ENCODE measurements at places on chromosomes 12 and 14.

DNA sequence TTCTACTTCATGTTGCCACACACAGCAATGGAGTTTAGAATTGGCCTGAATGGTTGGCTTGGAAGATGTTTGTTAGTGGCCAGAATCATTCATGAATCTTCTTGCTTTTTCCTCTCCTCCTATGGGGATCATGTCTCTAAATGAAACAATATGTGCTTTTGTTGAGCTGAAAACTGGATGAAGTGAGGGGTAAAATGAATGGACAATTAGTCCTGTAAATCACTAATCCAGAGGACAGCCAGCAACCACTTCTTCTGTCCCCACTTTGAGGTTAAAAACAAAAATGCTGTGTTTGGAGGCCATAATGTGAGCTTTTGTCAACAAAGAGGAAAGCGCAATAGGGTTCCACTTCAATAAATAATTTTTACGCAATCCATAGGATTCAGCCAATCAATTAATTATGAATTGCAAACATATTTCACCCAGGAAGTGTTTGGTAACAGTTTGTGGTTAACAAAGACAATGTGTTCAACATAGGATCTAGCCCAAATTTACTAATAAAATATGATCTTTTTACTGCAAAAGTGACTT, 30.3 kb upstream of the AMIGO2 start:
- DNase-seq, result no peak

DNA sequence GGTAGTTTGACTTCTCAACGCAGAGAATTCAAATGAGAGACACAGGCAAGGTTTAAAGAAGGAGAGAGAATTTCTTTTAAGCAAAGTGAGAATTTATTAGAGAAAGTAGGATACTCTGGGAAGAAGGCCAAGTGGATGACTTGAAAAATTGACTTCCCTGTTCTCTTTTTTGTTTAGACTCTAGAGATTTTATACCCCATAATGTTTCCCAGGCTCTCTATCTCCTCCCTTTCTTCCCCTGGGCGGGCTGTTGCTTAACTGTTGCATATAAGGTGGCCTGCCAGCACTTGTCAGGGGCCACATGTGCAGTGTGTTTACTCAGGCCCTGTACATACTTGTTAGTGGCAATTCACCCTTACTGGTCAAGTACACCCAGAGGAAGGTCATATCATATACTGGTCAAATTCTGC, 403.7 kb downstream of the SLC6A15 start:
- no peak for DNase-seq

- no peak for DNase-seq
These were observed 1.3 kb downstream of the BDKRB2 start for GRCh38 chr14:96205978-96206360.

- peak; percentile 28 for DNase-seq
These were observed 59.1 kb downstream of the FBXW8 start for GRCh38 chr12:116969615-116970585.

DNA sequence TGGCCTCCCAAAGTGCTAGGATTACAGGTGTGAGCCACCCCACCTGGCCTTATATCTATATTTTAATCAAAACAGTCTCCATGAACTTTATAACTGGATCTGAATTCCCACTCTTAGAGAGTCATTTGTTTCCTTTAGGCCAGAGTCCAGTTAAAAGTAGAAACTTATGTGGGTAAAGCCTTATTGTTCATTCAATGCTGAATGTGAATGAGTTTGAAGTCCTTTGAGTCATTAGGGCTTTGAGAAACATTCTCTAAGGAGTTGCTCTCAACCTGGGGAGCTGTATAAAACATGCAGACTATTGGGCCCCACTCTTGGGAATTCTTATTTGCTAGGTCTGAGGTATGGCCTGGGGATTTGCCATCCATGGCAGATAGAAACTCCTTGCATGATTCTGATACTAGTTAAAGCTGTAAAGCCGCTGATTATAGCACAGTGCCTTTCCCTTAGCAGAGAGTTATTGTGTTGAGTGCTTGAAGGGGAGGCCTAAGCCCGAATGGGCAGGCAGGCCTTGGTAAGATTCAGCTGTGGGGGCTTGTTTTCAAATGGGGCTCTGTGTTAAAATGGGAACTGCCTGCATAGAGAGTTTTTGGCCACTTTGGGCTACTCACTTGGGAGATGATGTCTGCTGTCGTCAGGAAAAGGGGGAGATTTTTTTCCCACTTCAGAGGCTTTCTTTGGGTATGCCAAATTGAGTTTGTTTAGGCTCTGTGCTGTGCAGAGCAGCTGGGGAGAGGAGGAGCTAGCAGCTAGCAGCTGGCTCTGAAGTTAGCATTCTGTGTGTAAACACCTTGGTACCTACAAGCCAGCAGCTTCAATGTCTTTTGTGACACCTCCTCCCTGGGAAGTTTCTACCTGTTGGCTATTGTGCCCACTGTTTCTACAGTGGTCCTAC, 117.5 kb downstream of the DACT1 start:
- DNase-seq, result no peak

GRCh38 chr12:56628671-56629458, 1.3 kb downstream of the BAZ2A start:
- peak; percentile 60 for DNase-seq

DNA sequence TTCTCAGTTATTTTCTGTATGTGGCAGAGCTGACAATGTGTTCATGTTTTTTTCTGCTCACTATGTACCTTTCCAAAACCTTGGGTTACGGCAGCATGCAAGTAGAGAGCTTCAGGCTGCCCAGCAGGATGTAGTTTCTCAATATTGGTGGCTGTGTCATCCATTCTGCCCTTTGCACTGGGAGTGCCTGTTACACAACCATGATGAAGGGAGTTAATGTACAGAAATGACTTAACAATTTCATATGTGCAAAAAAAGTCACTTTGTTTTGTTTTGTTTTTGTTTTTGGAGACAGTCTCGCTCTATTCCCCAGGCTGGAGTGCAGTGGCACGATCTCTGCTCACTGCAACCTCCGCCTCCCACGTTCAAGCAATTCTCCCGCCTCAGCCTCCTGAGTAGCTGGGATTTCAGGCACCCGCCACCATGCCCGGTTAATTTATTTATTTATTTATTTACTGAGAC, 6.1 kb upstream of the CNIH1 start:
- no peak for DNase-seq

DNA sequence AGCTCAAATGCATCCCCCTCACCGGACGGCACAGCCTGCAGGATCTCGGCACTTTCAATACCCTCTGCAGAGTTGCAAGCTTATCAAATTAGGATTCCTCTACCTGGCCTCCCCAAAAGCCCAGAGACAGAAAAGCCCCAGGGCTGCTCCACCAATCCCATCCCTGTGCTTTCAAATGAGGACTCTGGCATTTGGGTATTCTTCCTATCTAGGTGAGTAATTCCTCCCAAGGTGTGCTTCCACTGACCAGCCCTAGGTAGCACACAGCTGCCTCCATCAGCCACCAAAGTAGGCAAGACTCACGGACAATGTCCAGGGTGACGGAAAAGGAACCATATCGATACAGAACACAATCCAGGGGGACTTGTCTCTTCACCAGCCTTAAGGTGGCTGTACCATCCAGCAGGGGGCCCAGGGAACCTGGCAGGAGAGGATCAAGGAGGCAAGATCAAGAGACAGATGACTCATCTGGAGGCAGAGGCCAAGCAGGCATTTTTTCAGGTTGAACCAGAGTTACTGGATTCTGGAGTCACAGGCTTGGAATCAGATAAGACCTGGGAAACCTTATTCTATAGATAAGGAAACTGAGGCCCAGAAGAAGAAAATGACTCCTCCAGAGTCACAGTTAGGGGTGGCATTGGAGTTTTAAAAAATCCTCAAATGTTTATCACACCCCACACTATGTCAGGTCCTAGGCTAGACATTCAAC, 9.9 kb downstream of the PMEL start:
- no peak for DNase-seq

DNA sequence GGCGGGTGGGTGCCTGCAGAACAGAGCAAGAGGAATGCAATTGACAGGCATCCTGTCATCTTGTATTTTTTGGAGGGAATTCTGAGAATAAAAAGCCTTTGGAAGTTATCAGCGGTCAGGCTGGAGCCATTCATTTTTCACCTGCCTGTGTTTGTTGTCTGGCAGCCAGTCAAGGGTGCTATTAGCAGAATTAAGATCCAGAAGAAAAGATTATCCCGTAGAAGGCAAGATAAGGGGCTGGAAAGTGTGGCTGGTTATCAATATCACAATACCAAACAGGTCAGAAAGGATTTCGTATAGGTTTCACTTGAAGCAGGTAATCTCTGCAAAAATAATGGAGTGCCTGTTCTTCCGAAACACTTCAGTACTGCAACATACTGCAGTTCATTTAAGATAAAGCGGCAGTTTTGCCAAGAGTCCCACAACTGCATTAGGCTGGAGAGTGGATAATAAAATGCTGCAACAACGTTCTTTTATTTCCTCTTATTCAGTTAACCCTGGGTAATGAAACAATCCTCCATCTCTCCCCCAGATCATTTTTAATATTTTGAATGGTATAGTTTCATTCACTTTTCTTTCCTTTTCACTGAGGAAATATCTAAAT, 171.2 kb upstream of the CDKN3 start:
- no peak for DNase-seq

DNA sequence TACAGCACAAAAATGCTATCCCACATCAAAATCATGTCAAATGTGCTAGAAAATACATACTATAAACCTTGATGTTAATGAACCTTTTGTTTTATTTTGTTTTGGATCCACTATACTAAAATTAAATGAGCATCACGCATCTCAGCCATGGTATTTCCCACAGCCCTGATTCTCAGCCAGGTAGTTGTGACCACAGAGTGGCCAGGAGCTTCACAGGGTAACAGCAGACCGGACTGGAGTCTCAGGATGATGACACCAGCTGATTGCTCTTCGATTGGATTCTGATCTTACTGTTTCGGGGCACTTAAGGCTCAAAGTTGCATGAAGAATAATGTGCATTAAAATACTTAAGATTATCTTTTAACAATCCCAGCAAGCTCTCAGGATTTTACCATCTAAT, 134.8 kb downstream of the FOXN3 start:
- DNase-seq, result no peak

DNA sequence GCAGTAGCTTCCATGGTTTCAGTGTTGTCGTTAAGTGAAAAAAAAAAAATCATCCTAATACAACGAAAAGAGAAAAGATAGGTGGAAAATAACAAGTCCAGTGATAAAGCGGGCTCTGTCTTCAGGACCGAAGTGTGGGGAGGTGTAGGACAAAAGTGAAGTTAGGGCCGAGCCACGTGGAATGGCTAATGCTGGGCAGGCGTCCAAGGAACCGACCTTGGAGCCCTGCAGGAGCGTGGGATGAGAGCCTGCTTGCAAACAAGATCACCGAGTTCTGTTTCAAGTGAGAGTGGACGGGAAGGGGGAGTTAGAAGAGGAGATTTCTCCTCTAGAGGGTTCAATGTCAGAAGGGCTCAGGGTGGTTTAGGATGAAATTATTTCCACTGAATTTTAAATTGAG, 22.2 kb downstream of the A2ML1 start:
- DNase-seq, result no peak

GRCh38 chr14:87450193-87450592, 542.8 kb downstream of the GALC start:
- no peak for DNase-seq

GRCh38 chr14:56659378-56659777, 79.8 kb downstream of the TMEM260 start:
- DNase-seq, result no peak

DNA sequence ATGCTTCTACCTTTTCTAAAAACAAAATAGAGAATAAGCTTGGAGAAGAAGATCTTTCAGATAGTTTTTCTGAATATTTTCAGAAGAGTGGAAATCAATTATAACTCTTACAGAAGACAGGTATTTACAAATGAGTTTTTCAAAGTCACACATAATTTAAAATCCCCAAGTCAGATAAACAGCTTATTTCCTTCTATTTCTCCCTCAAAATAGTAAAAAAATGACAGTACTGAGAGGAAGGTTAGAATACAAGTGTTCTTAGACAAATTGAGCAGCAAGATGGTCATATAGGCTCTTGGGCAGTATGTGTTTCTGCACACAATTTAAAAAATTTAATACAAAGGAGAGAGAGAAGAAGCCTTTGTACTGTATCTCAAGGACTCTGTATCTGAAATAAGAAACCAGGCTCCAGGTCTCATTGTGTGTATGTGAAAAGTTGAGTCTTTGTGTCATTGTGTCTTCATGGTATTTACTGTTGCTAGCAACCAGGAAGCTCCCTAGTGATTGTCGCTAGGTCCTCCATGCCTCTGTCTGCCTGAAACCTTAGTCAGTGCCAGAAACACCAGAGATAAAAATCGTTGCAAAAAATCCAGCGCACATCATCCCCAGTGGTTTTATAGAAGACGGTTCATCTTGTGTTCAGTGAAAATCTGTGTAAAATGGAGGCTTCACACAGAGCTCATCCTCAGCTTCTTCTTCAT, 12.9 kb upstream of the TUBA1A start:
- DNase-seq, result no peak

GRCh38 chr12:118103201-118103600, 610 bp downstream of the VSIG10 start:
- peak; percentile 82 for DNase-seq

DNA sequence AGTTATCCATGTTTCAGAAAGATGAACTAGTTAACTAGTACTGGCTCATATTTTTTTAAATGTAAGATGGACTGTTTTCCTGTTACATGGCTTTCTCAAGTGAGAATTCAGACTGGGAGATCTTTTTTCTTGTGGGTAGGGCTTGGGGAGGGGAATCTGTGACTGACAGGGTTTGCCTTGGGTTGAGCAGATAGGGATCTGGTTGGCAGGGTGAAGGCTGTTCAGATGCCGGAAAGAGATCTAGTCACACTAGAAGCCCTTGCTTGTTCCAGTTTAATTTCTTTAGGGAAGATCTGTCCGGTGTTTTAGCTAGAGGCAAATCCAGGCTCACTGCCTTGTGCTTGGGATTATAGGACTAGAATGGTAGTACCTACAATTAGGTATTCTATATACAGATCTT, 63.2 kb downstream of the FBXO33 start:
- no peak for DNase-seq

- DNase-seq, result no peak
These were observed 103.5 kb downstream of the TMEM121 start for GRCh38 chr14:105629886-105630215.

DNA sequence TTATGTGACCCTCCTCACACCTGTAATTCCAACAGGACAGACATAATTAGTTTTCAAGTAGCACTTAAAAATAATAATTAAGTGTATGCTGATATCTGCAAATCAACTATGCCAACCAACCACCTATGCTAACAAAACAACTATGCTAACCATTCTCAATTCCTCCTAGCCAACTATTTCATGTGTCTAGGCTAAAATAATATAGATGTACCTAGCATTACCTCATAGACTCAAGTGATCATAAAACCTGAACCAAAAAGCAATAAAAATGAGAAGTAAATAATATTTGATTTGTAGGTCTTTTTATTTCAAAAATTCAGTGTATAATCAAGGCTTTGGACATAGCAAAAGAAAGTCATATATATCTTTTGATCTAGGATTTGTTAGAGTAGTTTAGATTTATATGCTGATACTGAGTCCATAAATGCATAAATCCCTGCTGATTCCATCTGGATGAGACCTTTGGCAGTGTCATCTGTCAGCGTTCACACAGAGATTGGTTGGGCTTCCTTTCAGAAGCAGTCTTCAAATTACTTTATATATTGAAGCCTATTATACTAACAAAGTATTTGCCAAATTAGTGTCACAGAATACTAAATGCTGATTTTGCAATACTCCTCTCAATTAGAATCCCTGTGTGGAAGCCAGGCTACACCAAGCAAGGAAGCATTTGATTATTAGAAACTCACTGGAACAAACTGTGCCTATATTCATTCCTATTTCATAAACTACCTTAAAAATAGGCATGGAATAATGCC, 101.4 kb upstream of the PPM1H start:
- no peak for DNase-seq
